ENCODE measurements at places on chromosomes 6 and 20. TPM values are rescaled to one million over a fixed set of nuclear protein-coding genes. Genes with fewer than 3 reads are reported as not detected.
A peak's percentile ranks its signal among the peaks of the same experiment; 100 is the strongest.

Gene C20orf144
- total RNA-seq = not detected

Gene RSPH4A
- total RNA-seq = 0.06 TPM

Gene RIPPLY2
- total RNA-seq = not detected

Gene IPCEF1
- 1.3 TPM for total RNA-seq

Gene SRF
- total RNA-seq = 9.8 TPM

DNA sequence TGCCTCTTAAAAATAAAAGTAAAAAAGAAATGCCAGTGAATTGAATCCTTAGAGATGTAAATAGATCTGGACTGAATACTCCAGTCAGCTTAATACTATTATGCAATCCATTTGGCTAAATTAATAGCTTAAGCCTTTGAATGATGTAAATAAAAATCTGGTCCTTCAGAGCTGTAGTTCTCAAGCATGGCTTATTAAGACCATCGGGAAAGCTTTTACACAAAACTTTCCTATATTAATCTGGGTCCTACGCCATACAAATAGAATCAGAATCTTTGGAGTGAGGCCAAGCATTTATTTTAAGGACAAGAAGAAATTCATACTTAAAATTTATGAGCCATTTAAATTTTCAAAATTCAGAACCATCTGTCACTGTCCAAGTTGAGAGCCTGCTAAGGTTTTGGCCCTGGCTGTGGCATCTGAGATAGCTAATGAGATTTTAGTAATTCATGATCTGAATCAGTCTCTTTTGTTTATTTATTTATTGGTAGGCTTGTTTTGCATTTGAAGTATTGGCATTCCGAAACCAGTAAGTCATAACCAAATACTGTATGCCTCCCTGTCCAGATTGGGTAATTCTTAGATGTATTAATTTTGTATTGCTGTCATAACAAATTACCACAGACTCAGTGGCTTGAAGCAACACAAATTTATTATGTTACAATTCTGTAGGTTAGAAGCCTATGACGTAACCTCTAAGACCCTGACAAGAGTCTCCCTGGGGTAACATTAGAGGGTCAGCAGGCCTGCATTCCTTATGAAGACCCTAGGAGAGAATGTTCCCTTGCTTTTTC, 228.1 kb upstream of the RAB32 start:
- no peak for DNase-seq

- DNase-seq = no peak
Measured at GRCh38 chr6:141657812-141658211, 474.9 kb upstream of the GJE1 start.

DNA sequence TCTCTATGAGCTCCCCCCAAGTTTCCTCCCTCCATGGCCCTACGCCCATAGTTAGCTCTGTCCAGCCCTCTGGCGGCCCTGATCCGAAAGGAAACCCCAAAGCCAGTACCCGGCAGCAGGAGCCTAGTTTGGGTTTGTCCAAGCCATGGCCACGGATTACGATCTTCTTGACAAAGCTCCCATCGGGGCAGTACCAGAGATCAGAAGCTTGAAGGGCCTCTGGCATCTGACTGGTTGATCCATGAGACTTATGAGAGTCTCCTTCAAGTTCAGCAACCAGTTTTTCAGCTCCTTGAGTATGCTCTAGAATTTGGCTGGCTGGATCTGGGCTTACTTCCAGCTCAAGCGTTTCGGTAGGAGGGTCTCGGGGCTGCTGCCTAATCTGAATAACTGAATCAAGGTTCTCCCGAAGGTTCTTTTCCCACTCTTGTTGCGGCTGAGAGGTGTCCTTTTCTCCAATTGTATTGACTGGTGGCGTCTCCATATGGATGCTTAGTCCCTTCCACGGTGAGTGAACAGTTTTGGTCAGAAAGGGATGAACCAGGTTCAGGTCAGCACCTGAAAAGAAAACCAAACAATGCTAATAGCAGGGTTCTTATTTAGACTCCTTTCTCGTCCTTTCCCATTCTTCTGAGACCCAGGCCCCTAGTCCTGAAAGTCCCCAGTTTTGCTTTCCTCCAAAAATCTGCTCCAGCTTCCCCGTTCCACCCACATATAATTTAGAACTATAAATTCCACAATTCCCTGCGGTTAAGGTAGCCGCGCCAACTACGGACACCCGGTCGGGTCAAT, 595 bp downstream of the FKBPL start:
- DNase-seq = no peak

GRCh38 chr6:111739257-111739696, 133.6 kb upstream of the TRAF3IP2 start:
- DNase-seq = no peak

DNA sequence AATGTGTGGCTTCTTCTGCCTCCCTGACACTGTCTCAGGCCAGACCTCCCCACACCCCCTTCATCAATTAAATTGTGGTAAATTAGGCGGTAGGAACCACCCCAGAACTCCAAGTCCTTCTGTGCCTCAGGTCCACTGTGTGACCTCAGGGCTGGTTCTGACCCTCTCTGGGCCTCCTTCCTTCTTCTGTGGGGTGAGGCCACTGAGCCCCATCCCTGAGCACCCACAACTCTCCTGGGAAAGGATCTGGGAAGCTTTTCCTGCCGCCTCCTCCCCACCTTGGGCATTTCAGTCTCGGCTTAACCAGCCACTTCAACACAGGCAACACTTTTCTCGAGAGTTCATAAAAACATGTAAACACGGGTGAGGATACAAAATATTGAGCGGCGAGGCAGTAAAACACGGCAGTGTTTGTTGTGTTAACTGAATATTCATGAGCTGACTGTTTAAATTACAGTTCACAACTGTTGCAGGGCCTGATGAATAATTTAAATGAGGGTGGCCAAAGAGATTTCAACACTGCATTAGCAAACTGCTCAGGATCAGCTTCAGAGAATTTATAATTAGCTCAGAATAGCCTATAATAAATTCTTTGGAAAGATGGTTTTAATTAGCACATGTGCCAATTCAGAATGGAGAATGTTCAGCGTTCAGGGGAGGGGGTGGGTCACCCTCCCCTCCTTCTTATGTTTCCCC, 112.1 kb downstream of the TOX2 start:
- peak; percentile 10 for DNase-seq

DNA sequence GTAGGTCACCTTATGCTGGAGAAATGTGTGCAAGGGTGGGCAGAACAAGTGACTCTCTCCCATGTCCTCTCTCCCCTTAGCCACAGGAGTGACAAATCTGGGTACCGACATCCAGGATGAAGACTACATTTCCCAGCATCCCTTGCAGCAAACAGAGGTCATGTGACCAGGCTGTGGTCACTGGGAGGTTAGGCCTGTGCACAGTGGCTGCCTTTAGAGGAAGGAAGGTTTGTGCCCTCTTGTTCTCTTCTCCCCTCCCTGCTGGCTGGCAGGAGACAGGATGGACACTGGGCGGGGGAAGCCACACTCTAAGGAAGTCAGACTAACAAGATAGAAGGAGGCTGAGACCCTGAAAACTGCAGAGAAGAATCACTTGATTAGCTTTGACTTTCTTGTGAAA, 360.2 kb downstream of the PREX1 start:
- no peak for DNase-seq

DNA sequence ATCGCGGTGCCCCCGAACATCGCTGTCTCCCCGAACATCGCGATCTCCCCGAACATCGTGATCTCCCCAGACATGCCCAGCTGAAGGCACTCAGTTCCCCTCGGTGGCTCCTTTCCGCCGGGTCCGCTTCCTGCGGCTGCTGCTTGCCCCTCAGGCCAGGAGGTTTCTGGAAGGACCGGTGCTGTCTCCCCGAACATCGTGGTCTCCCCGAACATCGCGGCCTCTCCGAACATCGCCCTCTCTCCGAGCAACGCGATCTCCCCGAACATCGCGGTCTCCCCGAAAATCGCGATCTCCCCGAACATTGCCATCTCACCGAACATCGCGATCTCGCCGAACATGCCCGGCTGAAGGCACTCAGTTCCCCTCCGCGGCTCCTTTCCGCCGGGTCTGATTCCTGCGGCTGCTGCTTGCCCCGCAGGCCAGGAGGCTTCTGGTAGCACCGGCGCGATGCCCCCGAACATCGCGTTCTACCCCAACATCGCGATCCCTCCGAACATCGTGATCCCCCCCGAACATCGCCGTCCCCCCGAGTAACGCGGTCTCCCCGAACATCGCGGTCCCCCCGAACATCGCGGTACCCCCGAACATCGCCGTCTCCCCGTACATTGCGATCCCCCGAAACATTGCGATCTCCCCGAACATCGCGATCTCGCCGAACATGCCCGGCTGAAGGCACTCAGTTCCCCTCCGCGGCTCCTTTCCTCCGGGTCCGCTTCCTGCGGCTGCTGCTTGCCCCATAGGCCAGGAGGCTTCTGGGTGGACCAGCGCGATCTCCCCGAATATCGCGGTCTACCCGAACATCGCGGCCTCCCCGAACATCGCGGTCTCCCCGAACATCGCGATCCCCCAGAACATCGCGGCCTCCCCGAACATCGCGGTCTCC, 808 bp downstream of the ULBP1 start:
- DNase-seq = no peak

GRCh38 chr6:159908535-159908934, 17.7 kb downstream of the MAS1 start:
- no peak for DNase-seq

DNA sequence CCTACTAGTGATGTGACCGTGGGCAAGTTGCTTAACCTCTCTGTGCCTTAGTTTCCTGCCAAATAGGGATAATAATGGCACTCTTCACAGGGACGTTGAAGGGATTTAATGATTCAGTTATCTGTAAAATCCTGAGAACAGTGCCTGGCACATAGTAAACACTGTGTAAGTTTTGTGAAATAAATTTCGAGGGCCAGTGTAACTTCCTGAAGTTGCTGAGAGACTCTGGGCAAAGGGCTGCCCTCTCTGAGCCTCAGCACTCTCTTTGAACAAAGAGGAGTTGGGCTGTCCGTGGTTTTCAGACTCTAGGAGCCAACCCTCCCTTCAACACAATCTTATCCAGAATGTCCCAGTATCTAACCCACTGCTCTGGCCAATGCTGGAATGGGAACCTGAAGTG, 2.5 kb upstream of the TEAD3 start:
- DNase-seq = no peak

- no peak for DNase-seq
Measured at GRCh38 chr6:78995946-78996345, 82.1 kb downstream of the PHIP start.

GRCh38 chr20:60254901-60255411, 296.7 kb downstream of the CDH26 start:
- no peak for DNase-seq

DNA sequence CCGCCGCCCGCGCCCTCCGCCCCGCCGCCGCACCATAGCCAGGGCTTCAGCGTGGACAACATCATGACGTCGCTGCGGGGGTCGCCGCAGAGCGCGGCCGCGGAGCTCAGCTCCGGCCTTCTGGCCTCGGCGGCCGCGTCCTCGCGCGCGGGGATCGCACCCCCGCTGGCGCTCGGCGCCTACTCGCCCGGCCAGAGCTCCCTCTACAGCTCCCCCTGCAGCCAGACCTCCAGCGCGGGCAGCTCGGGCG, 1.5 kb downstream of the FOXC1 start:
- DNase-seq = no peak

GRCh38 chr6:31473780-31474761, 23.9 kb upstream of the MICB start:
- no peak for DNase-seq

- no peak for DNase-seq
Measured at GRCh38 chr6:15577550-15578171, 85.2 kb downstream of the DTNBP1 start.
